H1 (cell line): ENCODE measurements at places on chromosomes 5 and 9. TPM values are rescaled to one million over a fixed set of nuclear protein-coding genes. Genes with fewer than 3 reads are reported as not detected.

The MCCC2 gene
- total RNA-seq, result 71.4 and 71.7 TPM in 2 replicates

The TAF11L5 gene
- total RNA-seq, result not detected in 2 replicates

The PTGER4 gene
- 0.76 and 1.9 TPM in 2 replicates for total RNA-seq

DNA sequence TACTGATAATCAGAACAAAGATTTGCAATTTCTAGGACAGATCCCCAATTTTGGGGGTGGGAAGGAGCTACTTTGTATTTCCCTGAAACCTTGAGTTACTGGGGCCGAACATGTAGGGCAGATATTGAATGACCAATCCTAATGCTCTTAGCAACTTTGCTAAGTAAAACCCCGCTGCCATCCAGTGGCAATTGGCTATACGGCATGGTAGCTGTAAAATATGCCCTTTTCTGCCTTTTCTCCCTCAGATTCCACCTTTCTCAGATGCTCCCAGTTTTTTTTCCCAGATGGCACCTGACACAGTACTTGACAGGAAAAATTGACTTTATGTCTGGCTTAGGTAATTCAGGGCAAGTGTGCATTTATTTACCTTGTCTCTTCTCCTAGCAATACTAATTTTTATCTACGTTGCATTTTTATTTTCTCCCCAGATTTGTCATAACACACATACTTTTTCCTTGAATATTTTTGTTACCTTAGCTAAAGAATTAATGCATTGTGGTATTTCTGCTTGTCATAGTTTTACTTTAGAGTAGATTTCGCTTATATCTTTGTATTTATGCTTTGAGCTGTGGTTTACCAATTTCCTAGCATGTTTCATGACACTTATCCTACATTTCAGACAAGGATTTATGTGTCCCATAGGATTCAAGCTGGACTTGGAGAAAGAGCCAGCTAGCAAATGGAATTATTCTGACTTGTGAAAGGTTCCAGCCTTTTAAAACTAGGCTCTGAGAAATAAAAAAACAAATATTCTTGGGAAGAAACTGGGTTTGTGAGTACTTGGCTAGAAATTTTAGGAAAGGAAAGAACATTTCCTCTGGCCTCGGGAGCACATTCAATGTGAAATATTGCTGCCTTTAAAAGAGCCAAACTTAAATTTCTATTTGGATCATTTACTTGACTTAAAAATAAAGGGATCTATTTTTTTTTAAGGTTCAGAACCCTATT is 37.4 kb downstream of the PIK3R1 start:
- peak; percentile 58 for DNase-seq
- H3K27me3 ChIP-seq, result no peaks in the 10 kb centered on the region
- no peak overlapping the region for H3K27ac ChIP-seq
- no peak overlapping the region for H3K4me3 ChIP-seq
- no peaks in the 10 kb centered on the region for H3K36me3 ChIP-seq
- H3K4me1 ChIP-seq, result peaks cover 11% of the 10 kb centered on the region

- DNase-seq, result no peak
- peaks cover 22% of the 10 kb centered on the region for H3K4me1 ChIP-seq
- H3K27me3 ChIP-seq, result peaks cover 3% of the 10 kb centered on the region
- peak overlapping the region; percentile 66 for H3K4me3 ChIP-seq
These were observed 1.5 kb downstream of the RASGRF2 start for GRCh38 chr5:80961376-80962281.

GRCh38 chr5:17206021-17206420 is 11.4 kb upstream of the BASP1 start:
- H3K4me1 ChIP-seq, result no peaks in the 10 kb centered on the region
- no peak for DNase-seq
- H3K27ac ChIP-seq, result no peak overlapping the region
- H3K36me3 ChIP-seq, result no peaks in the 10 kb centered on the region

DNA sequence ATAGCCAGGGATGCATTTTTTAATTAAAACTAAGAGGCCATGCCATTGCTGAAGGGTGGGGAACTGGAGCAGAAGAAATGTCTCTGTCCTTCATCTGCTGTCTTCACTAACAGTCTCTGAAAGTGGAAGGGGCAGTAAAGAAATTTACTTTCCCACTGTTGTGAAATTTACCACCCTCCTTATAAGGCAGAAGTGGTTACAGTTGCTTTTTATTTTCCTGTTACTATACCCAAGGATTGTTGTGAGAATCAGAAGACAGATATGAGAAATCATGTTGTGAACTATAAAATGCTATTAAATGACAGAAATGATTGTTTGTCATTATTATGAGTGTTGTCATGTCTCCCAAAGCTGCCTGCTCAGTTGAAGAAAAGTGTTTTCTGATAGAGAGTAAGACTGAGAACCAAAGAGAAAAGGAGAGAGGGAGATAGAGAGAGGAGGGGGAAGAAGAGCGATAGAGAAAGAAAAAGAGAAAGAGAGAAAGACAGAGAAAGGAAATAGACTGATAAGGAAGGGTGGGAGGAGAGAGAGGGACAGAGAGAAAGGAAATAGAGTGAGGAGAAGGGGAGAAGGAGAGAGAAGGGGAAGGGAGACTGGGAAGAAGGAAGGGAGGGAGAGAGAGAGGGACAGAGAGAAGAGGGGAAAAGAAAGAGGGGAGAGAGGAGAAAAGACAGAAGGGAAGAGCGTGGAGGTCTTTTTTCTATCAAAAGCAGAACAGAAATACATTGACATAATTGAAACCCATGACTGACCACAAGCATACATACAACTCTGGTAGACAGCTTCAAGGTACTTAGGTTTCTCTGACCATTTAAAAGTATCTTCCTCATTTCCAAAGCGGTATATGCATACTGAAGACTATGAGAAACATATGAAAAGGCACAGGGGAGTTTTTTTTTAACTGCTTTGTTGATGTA is 22.5 kb downstream of the SEC61B start:
- H3K27ac ChIP-seq, result no peak overlapping the region
- no peak overlapping the region for H3K4me3 ChIP-seq
- H3K36me3 ChIP-seq, result no peaks in the 10 kb centered on the region
- H3K27me3 ChIP-seq, result no peaks in the 10 kb centered on the region

- no peaks in the 10 kb centered on the region for H3K27me3 ChIP-seq
- no peak for DNase-seq
- no peak overlapping the region for H3K4me3 ChIP-seq
- H3K4me1 ChIP-seq, result no peaks in the 10 kb centered on the region
These were observed 710.2 kb upstream of the ACO1 start for GRCh38 chr9:31674264-31674663.
